ENCODE measurements at places on chromosomes 3 and 15.
A peak's percentile ranks its signal among the peaks of the same experiment; 100 is the strongest.

DNA sequence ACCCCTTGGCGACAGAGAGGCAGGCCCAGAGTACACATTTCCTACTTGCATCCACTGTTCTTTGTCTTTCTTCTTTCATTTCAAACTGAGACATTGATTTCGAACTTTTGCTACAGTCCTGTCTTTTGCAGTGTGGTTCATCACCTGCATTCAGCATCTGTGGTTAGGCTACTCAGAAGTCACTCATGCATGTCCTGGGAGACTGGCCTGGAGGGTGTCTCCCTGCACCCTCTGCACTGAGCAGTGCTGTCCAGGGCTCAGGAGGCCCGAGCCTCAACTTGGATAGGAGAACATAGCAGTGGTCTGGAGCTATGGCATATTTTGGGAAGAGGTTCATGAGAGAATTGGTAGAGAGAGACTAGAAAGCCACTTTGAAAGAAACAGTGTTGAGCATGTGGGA, 240.2 kb upstream of the TPRG1 start:
- no peak for DNase-seq

GRCh38 chr3:82165266-82165665, 403.8 kb upstream of the GBE1 start:
- DNase-seq = no peak

DNA sequence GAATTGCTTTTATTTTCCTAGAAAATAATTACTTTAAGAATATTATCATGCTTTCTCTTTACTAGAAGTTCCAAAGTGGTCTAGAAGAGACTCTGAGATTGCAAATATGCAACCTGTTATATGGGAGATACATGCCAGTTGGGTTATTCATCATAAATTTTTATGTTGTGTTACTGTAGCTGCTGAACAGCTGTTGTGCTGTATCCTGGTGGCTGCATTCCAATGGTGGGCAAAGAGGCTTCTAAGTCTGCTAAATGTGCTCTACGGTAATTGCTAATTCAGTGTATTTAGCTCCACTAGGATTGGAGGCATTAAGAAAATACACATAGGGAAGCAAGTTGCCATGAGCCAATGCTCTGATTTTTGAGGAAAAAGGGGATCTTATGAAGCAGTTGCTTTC, 409.0 kb downstream of the TUSC7 start:
- DNase-seq = no peak

- no peak for DNase-seq
Observed at GRCh38 chr3:125622381-125622791, 27.1 kb upstream of the OSBPL11 start.

- DNase-seq = no peak
Observed at GRCh38 chr3:128846486-128846891, 32.9 kb upstream of the ACAD9 start.

- DNase-seq = no peak
Observed at GRCh38 chr3:150733373-150733935, 29.5 kb downstream of the SIAH2 start.

DNA sequence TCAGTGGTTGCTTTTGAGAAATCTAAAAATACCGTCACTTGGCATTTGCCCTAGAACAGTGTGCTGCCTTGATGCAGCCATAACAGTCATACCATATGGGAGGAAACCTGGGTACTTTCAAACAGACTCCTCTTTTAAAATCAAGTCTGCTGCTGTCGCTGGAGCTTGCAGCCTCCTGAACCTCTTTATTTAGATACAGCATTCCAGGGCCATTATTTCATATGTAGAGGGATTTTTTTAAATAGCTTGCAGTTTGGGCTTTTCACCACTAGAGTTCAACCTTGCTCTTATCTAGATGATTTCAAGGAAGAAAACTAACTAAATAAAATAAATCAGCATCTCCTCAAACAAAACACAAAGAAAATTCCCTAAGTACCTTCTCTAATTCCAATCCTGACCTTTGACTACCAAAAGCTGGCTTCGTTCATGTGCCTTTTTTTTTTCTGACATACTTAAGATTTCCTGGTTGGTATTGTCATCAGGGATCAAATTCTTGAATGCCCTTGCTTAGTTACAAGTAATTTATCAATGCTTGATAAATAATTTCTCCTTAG, 111.6 kb downstream of the KBTBD8 start:
- no peak for DNase-seq

DNA sequence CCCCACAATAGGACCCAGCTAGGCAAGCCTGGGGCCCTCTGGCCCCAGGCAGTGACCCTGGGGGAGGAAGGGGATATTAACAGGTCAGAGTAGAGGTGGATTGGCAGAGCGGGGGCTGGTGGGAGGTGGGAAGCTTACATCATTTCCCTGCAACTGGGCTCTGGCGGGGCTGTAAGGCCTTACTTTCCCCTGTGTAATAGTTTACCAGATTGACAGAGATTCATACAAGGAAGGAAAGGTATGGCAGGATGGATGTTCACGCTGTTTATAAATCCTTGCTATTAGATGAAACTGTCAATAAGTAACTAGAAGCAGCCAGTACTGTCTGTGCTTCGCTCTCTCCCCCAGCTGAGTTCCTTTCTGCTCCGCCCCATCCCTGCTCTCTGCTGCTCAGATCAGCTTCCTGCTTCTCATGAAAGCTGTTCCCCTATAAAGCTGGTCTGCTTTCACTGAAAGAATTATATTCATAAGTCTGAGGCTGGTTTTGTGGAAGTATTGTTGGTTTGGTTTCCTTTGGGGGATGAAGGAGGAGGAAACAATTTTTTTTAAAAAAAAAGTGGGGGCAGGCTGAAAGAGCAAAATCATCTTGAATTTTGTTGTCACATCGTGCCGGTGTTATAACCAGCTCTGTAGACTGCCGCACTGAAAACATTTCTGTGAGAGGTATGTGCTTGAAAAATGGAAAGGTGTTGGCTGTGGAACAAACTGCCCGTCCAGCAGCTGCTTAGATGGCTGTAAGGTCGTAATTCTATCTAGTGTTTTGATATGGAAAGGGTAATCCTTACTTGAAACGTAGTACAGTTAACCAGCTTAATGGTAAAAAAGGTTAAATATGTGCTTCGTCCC, 76.4 kb downstream of the BBX start:
- DNase-seq = peak; percentile 41

DNA sequence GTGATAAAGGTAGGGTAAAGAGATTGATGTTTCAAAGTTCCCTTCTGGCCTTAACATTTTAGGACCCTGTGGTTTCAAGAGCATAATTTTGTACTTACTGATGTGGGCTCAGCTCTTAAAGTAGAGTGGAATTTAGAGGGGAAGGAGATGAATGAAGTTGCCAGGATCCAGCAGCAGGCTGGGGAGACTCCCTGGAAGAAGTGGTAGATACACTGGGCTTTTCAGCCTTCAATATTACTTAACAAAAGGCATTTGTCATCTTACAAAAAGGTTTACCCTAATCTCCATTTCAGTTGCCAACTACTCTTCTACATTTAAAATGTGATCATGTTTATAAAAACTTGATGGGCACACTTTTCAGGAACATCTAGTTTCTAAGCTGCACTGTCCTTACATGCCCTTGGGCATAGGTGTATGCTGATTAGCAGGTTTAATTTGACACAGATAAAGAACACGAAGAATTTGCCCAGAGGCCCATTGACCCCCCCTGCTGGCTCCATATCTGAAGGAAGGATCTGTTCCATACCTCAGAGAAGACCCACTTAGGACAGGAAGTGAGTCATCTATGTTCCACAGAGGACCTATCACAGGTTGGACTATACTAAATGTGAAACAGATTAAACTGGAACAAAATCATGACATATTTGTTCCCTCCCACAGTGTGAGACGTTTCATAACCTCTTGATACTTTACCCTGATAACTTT, 93.0 kb upstream of the LPP start:
- DNase-seq = peak; percentile 32

GRCh38 chr3:115323380-115323779, 176.3 kb upstream of the ZBTB20 start:
- no peak for DNase-seq

- no peak for DNase-seq
Observed at GRCh38 chr3:141253326-141253725, 21.7 kb downstream of the PXYLP1 start.

GRCh38 chr3:101288294-101288693, 32.1 kb downstream of the IMPG2 start:
- DNase-seq = no peak

- no peak for DNase-seq
Observed at GRCh38 chr3:136546720-136547119, 205.5 kb downstream of the STAG1 start.

DNA sequence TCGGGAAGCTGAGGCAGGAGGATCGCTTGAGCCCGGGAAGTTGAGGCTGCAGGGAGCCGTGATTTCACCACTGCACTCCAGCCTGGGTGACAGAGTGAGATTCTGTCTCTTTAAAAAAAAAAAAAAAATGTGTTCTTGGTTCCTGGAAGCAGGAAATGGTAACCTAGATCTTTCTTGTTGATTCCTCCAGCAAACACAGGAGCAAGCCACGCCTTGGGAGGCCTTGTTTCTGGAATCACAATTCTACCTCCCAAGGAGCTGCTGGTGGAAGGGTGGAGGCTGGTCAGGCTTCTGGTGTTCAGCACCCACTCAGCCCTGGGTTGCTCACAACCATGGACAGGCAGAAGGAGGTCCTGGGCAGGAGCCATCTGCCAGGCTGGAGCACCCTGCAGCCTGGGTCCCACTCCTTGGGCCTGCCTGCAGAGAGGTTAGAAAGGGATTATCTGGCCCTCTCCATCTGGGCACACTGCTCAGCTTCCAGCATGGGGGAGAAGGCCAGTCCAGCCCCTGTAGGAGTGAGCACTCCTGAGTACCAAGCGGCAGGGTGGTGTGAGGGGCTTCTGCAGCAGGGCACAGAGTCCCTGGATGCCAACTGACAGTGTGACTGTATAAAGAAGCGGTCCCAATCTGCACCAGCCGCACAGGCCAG, 65.6 kb downstream of the ABTB1 start:
- DNase-seq = no peak

DNA sequence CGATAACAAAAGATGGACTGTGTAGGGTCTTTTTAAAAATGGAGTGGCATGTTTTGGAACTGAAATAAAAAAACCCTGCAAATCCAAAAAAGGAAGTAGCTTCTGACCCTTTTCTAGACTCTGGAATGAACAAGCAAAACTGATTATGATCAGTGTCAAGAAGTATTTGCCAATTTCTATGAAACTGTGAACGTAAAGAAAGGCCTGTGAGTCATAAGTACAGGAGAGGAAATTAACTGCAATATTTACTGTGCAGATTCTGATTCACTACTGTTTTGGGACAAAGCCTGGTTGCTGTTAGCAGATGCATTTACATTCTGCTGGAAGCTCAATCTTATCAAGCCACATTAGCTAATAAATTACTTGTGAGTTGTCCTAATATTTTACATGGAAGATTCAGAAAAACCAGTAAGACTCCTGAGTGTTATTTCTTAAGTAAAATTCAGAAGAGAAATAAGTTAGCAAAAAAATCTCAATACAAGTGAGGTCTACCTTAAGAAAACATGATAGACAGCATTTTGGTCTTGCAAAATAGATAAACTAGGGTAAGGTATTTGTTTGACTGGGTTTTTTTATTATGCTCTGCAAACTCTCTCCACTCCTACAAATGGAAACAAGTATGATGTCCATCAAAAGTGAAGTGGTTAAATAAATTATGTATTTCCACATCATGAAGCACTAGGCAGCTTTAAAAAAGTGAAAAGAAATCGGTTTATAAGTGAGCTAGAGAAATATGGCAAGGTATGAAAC, 90.2 kb upstream of the LMOD3 start:
- DNase-seq = no peak

DNA sequence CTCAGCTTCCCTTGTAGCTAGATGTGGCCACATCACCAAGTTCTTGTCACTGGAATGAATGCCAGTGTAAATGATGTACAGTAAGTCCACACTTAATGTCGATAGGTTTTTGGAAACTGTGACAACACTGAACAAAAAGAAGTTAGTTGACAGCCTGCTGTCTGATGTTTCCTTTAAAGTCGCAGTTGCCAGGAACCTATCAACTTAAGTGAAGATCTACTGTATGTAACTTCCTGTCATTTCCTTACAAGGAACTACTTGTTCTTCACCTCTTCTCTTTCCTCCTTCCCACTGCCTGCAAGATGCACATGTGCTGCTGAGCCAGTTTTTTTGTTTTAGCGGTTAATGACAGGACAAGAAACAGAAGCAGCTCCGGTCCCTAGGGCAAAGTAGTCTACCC, 44.6 kb downstream of the HDGFL3 start:
- no peak for DNase-seq

DNA sequence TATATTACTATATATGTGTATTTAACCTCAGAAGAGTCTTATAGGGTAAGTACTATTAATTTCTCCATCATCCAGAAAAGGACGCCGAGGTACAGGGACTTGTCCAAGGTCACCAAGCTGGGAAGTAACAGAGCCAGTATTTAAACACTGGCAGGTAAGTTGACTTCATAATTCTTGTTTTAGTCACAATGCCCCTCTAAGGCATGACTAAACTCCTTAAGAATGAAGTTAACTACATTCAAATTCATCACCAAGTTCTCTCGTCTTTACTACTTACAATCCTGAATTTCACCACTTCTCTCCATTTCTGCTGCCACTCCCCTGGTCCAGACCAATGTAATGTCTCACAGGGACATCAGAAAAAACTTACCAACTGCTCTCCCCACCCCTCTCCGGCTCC, 312.1 kb downstream of the GRM7 start:
- DNase-seq = no peak

DNA sequence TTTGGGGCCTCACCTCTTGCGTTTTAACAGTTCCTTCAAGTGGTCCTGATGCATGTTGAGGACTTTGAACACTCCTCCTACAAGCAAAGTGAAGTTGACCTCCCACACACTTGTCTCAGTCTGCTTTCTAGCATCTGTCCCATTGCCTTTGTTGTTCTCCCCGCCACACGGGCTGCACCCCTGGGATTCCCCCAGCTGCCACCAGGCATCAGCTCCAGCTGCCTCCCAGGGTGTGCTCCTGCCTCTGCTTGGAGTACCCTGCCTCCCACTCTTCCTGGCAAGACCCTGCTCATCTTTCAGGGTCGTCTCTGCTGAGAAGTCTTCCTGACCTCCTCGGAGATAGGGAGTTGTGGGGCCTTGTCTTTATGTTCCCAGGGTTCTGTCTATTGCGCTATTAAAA, 52.2 kb downstream of the IGF1R start:
- DNase-seq = no peak

GRCh38 chr3:184500344-184500923, 61.2 kb upstream of the EPHB3 start:
- DNase-seq = no peak

GRCh38 chr3:119084371-119085069, 49.9 kb upstream of the IGSF11 start:
- no peak for DNase-seq

- no peak for DNase-seq
Observed at GRCh38 chr15:70152070-70152480, 54.4 kb upstream of the TLE3 start.

DNA sequence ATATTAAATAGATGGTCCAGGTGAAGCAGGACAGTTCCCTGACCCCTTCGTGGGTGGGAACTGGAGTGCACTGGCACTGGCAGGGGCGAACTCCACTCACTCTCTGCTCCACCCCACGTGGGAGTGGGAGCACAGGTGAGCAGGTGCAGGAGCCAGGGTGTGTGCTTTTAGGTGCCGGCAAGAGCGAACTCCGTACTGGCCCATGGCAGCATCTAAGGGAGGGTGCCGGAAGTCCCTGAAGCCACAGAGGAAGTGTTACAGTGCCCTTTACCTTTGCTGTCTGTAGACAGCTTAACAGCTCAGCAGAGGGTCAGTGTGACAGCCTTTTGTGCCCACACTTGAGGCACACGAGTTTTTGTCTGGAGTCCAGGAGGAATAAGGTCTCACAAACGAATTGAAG, 26.7 kb upstream of the PIAS1 start:
- no peak for DNase-seq
